ENCODE measurements at places on chromosomes 11 and 22.

GRCh38 chr11:126491092-126491491 lies 135.6 kb downstream of the ST3GAL4 start:
- no peak for DNase-seq

DNA sequence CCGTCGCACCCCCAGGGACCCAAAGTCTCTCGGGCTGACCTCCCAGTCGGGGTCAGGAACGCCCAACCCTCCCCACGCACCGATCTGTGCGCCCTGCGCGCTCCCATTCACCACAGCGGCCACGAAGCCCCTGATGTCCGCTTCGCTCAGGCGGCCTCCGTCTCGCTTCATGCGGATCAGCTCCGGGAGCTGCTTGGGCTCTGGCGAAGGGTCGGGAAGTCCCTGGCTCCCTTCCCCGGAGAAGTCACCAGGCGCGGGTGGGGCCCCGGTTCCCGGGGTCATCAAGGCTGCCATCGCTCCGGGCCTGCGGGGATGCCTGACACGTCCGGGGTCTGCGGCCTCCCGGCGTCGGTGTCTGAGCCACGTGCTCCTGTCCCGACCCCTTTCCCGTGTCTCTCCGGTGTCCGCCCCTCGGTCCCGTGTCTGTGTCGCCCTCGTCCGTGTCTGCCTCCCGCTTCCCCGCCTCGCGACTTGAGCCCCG lies 356 bp downstream of the TYMP start:
- DNase-seq = no peak

DNA sequence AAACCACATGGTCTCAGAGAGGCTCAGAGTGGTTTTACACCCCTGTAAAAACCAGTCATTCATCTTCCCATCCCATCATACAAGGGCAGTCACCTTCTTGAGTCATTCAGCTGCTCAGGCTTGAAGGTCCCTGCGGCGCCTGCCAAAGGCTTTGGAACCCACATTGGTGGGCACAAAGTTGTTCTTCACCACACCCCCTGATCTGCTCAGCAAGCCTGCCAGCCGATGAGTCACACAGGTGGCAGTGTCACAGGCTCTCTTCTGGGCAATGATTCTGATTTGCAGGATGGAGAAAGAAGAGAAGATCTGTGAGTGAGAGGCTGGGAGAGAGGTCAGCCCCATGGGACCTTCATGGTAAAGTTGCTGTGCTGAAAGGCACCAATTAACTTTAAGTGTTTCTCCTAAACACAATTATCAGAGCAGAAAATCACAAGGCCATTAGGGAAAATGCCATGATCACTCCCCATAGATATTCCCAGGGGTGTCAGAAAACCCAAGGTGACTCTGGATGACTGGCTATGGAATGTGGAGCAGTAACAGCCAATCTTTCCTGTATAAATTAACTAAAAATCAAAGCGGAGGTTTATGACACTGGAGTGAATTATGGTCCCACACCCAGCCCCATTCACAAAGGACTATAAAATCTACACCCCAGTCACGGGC lies 4.4 kb downstream of the CALCA start:
- no peak for DNase-seq

GRCh38 chr11:12725055-12725862 lies 51.0 kb downstream of the TEAD1 start:
- no peak for DNase-seq

- DNase-seq = no peak
Measured at GRCh38 chr11:76783294-76783895, at the start of gene TSKU. Gene TSKU, plus strand, starts transcription at chr11:76783356. Its CDS starts 12,261 bp downstream, at chr11:76795617.

- DNase-seq = no peak
Measured at GRCh38 chr11:129324533-129325175, 51.0 kb upstream of the BARX2 start.

DNA sequence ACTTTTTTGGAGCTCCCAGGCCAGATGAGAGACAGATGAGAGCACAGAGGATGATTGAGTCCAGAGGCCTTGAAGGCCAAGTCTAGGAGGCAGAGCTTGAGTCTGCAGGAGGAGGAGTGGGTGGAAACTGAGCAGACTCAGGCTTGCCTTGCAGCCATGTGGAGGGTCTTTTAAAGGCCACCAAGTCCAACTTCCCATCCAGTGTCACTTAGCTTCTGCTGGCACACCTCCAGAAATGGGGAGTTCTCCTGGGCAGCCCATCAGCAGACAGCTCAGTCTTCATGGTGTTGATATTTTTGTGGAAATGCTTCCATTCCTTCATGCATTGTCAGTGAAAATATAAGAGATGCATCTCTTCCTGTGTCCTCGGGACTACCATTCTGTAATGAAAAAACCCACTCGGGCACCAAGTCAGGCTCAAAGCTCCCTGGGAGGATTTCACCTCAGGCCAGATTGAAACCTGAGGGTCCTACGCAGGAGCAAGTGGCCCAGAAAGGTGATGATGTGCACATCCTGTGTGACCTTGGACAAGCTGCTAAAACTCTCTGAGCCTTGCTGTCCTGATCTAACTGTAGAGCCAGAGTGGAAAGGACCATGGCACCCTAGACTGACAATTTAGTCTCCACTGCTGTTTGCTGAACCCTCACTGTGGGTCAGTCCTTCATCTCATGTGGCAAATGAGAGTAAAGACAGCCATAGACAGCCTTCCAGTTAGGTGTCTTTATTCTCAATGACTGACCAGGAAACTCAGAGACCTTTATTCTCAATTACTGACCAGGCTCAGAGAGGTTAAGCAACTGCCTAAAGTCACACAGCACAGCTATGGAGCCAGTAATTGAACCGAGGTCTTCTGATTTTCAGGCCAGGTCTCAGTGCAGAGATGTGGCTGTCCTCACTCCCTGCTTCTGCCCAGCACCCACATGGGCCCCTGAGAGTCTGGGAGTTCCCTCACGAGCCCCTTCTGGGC lies 2.9 kb upstream of the LRRC32 start:
- no peak for DNase-seq
